Thymus (tissue), 14 donors: ENCODE measurements at places on chromosomes 6 and 20. TPM values are rescaled to one million over a fixed set of nuclear protein-coding genes. Genes with fewer than 3 reads are reported as not detected.
A peak's percentile ranks its signal among the peaks of the same experiment; 100 is the strongest.

The ID1 gene
- total RNA-seq: 39.4 TPM

GRCh38 chr6:149468179-149468578, 16.6 kb downstream of the ZC3H12D start:
- no peaks in the 10 kb centered on the region for H3K27me3 ChIP-seq
- peaks cover 15% of the 10 kb centered on the region for H3K4me1 ChIP-seq
- H3K4me3 ChIP-seq: no peak overlapping the region

DNA sequence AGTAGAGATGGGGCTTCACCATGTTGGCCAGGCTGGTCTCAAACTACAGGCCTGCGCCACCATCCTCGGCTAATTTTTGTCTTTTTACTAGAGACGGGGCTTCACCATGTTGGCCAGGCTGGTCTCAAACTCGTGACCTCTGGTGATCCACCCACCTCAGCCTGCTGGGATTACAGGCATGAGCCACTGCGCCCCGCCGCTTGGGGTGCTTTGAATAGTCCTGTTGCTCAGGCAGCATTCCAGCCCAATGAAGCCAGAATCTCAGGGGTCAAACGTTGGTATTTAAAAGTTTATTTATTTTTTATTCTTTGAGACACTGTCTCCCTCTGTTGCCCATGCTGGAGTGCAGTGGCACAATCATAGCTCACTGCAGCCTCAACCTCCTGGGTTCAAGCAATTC, 11.3 kb downstream of the MOCS3 start:
- no peak for DNase-seq
- no peak overlapping the region for H3K27ac ChIP-seq
- H3K36me3 ChIP-seq: no peaks in the 10 kb centered on the region
- H3K27me3 ChIP-seq: peaks cover 6% of the 10 kb centered on the region

The MLIP gene
- 0.19 TPM for total RNA-seq

GRCh38 chr6:115634887-115635286, 425.8 kb downstream of the FRK start:
- H3K4me1 ChIP-seq: no peaks in the 10 kb centered on the region
- no peak for DNase-seq
- no peak overlapping the region for H3K27ac ChIP-seq
- H3K27me3 ChIP-seq: no peaks in the 10 kb centered on the region
- no peak overlapping the region for H3K4me3 ChIP-seq
- H3K36me3 ChIP-seq: no peaks in the 10 kb centered on the region

The PRICKLE4 gene
- 0.38 TPM for total RNA-seq

GRCh38 chr20:31845300-31845863, at the start of gene FOXS1:
FOXS1 (minus strand) TSS chr20:31845604; CDS start chr20:31845542, 62 bp downstream.
- H3K27ac ChIP-seq: no peak within 1 kb of the TSS
- H3K4me3 ChIP-seq: no peak within 1 kb of the TSS
- H3K36me3 ChIP-seq: no peaks in the 10 kb centered on the region
- DNase-seq: no peak

DNA sequence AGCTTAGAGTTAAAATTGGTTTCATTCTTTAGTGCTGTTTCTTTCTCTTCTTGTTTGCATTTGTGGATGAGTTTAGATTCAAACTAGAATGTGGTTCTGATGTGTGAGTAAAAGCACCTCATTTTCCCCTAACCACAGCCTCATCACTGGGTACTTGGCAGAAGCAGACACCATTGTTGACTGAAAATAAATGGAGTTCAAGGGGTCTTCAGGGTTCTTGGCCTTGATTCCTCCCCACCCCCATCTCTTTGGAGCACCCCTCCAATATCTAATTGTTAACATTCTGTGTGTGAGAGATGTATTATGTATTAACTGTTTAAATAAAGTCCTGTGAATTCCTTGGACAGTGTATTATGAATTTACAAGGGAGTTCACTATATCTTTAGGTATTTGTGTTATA, 59.6 kb downstream of the JARID2 start:
- no peak for DNase-seq
- H3K36me3 ChIP-seq: no peaks in the 10 kb centered on the region
- H3K27me3 ChIP-seq: no peaks in the 10 kb centered on the region
- peak overlapping the region; percentile 55 for H3K27ac ChIP-seq
- H3K4me3 ChIP-seq: no peak overlapping the region

DNA sequence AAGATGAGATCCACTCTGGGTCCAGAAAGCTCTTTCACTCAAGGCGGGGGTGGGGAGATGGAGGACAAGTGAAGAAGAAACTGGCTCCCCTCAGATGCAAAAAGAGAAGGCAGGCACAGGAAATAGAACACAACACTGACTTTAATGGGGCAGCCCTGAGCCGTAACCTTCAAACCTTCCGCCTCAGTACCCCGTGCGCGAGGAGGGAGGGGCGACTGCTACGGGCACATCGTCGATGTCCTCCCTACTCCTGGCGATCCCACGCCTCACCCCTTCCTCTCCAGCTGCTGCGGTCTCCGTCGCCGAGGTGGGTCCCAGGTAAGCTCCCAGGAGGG, 3.9 kb downstream of the SPEF1 start:
- no peaks in the 10 kb centered on the region for H3K36me3 ChIP-seq
- peaks cover 30% of the 10 kb centered on the region for H3K27me3 ChIP-seq
- H3K4me1 ChIP-seq: peaks cover 9% of the 10 kb centered on the region
- DNase-seq: no peak

DNA sequence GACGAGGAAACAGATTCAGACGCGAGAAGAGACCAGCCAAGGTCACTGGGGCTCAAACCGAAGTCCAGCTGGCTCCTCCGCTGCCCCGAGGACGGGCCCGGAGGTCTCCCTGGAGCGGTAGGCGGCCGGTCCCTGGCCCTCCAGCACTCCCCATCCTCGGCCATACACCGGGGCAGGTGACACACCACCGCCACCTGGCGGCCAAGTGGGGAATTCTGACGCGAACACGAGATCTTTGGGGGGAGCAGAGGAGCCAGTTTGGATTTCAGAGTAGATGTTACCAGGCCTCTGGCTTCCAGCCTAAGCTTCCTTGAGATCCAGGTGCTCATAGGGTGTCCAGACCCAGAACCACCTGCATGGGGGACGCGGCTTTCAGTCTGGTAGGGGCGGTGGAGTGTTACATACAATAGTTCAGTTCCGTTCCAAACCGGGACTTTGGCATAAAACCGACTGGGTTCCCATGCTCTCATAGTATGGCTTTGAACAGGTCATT, 16.1 kb downstream of the BPIFB1 start:
- H3K36me3 ChIP-seq: no peaks in the 10 kb centered on the region
- H3K4me3 ChIP-seq: no peak overlapping the region
- H3K27me3 ChIP-seq: peaks cover 23% of the 10 kb centered on the region
- no peaks in the 10 kb centered on the region for H3K4me1 ChIP-seq
- peak; percentile 50 for DNase-seq
- H3K27ac ChIP-seq: no peak overlapping the region

DNA sequence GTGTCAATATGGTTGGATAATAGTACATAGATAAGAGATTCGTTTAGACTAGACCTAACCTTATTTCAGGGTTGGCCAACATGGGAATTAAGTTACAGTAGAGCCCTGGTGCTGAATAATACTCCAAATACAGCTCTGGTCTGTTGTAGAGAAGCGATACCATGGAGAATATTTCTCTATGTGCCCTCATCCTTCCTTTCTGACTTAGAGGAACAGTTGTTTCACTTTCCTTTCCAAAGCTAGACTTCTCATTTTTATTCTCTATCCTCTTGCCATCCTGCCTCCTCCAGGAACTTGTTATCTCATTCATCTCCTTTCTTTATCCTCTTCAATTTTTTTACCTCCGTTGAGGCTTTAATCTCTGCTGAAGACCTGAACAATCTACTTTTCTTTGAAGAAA, 68.9 kb downstream of the EDN1 start:
- H3K27me3 ChIP-seq: no peaks in the 10 kb centered on the region
- H3K4me3 ChIP-seq: no peak overlapping the region
- DNase-seq: no peak
- no peak overlapping the region for H3K27ac ChIP-seq
- H3K4me1 ChIP-seq: no peaks in the 10 kb centered on the region
